Stimulated activated CD8-positive, alpha-beta memory T cell treated with anti-CD3 and anti-CD28 coated beads, Interleukin-7, amount 100 ng/mL, for 4 hours (primary cell): ENCODE measurements at places on chromosomes 7 and 10.

DNA sequence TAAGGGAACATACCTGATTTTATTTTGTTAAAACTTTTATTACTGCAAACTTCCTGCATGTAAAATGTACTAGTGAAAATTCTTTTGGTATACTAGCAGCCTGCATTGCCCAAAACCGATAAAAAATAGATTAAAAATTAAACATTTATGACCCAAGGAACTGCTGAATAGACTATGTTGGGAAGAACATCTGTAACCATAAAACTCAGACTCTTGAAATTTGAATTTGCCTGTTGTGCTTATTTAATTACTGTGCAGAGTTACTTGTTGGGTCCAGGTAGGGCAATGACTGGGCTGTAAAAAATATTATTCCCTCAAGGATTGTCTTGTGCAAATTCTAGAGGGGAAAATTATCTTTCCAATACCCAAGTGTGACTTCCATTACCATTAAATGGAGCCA lies 193.5 kb upstream of the PITRM1 start:
- no peak for DNase-seq

GRCh38 chr10:22986771-22987542 lies 59.1 kb downstream of the ARMC3 start:
- DNase-seq: no peak

- DNase-seq: no peak
Measured at GRCh38 chr10:100993986-100994708, 5.5 kb upstream of the LZTS2 start.

GRCh38 chr10:126198681-126199080 lies 189.6 kb downstream of the ADAM12 start:
- DNase-seq: no peak

GRCh38 chr7:69256634-69257081 lies 341.6 kb upstream of the AUTS2 start:
- no peak for DNase-seq

DNA sequence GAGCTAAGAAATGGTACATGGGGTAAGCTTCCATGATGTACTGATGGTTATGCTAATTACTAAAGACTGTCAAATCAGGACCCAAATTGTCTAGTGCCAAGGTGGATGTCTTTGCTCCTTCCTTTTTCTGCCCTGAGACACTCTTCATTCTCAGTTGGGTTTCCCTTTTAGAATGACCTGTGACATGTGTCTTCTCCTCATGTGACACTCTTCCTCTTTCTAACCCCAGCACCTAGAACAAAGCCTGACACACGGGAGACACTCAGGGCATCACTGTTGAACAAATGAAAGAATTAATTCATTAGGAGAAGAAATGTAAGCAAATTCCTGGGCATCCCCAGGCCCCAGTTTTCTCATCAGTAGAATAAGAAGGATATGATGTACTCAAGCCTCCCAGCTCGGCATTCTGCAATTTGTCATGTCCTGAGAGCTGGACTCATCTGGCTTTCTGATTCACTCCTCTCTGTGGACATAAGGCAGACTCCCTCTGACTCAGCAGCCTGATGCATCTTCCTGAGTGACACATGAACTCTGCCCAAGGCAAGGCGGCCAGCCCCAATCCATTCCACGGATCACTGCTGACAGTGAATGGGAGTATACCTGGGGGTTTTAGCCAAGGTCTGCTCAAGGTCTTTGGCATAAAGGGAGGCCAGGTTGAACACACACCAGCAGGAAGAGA lies 473.8 kb downstream of the KCNMA1 start:
- DNase-seq: no peak

DNA sequence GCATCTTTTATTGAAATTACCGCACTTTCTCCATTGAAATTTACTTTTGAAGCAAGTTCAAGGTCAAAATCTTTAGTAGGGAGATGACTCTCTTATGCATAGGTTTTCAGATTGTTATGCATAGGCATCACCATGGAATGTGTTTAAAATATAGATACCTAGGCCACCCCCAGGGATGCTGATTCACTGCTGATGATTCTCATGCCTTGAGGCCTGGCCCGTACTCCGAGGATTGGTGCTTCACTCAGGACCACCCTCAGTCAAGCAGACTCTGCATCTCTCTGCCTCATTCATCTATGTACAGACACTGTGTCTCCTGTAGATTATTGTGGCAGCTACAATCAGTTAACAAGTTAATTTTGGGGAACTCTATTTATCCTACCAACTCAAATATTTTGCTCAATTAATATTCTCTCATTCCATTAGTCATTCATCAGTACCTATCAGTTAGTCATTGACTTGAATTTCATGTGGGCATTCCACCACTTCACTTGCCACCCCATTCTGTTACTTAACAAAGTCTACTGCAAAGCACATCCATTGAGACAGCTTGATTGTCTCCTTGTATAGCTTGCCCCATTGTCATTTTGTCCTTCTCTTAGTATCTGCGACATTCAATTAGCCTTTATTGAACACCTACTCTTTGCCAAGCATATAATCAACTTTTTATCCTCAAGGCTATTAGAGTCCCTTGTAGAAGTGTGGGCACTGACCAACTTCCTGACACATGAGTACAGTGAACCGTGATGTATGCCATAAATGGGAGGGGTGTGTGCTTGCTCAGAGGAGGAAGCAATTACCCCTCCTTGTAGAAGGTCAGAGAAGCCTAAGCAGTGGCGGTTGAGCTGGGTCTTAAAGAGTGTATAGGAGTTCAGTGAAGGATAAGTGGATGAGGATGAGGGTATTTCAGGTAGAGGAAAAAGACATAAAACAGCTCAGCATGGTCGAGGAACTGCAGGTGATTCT lies 255.6 kb upstream of the BMPER start:
- DNase-seq: no peak

DNA sequence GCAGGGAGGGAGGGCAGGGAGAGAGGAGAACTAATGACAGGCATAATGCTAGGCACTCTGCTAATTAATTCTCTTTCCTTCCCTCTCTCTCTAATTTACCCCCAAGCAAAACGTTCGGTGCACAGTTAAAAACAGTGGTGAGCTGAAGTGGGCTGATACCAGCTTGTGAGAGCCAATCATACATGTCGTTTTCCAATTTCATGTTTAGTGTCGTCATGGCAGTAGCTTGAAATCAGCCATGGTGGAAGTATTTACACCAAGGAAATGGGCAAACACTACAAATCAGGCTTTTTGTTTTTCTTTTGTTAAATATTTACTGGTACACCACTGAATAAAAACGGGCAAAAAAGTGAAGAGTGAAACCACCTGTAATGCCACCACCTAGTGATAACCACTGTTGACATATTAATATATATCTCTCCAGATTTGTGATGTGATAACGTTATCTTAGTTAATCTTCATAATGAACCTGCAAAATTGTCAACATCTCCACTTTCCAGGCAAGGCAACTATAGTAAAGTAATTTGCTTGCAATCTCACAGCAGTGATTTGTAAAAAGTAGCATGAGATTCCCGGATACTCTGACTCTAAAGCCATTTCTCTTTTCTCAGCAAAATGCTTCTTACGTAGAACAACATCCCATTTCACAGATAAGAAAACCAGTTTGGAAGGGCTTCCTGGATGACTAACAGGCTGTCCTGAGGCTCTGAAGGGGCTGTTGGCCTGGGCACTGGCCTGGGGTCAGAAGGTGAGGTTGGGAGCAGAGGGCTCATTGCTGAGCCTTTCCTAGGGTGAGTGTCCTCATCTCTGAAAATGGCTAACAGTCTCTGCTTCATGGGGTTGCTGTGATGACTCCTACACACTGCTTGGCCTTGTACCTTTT lies 83.7 kb downstream of the ATXN7L1 start:
- DNase-seq: no peak

DNA sequence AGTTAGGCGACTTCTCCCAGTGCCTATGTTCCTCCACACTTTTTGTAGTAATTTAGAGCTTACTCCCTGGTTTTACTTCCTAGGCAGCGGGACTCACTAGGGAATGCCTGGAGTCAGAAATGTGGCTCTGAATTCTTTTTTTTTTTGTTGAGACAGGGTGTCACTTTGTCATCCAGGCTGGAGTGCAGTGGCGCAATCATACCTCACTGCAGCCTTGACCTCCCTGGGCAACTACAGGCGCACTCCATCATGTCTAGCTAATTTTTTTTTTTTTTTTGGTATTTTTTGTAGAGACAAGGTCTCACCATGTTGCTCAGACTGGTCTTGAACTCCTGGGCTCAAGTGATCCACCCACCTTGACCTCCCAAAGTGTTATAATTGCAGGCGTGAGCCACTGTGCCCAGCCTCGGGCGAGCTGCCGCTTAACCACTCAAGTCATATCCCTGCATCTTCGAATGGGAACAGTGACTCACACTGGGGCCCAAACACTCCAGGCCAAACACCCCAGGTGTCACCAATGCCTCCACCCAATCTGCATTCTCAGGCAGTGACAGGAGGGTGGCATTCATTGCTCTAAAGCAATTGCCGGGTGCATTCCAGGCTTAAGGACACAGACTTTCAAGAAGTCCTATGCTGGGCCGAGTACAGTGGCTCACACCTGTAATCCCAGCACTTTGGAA lies 19.6 kb downstream of the RGS10 start:
- no peak for DNase-seq

DNA sequence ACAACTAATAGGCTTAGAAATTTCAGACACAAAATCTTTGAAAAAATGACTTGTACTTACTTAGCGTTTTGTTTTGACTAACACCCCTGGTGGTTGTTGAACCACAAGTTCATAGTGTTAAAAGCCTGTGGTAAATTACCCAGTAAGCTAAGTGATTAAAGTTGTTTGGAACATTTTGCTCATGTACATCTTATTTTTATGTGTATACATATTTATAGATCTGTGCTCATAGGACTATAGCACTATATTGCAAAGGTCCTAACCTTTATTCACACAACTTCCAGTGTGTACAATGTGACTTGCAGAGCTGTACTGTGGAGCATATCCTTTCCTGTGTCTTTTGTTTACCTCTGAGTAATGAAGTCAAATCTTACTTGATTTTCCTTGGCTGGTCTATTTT lies 79.6 kb downstream of the BMPR1A start:
- no peak for DNase-seq

GRCh38 chr7:124155432-124156022 lies 122.7 kb upstream of the TMEM229A start:
- DNase-seq: no peak

DNA sequence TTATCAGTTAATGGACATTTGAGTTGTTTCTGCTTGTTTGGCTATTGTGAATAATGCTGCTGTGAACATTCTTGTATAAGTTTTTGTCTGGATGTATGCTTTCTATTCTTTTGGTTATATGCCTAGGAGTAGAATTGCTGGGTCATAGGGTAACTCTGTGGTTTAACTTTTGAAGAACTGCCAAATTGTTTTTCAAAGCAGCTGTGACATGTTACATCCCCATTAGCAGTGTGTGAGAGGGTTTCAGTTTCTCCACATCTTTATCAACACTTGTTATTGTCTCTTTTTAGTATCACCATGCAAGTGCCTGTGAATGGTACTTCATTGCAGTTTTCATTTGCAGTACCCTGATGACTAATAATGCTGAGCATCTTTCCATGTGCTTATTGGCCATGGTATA lies 2.1 kb upstream of the NDUFB8 start:
- DNase-seq: no peak

DNA sequence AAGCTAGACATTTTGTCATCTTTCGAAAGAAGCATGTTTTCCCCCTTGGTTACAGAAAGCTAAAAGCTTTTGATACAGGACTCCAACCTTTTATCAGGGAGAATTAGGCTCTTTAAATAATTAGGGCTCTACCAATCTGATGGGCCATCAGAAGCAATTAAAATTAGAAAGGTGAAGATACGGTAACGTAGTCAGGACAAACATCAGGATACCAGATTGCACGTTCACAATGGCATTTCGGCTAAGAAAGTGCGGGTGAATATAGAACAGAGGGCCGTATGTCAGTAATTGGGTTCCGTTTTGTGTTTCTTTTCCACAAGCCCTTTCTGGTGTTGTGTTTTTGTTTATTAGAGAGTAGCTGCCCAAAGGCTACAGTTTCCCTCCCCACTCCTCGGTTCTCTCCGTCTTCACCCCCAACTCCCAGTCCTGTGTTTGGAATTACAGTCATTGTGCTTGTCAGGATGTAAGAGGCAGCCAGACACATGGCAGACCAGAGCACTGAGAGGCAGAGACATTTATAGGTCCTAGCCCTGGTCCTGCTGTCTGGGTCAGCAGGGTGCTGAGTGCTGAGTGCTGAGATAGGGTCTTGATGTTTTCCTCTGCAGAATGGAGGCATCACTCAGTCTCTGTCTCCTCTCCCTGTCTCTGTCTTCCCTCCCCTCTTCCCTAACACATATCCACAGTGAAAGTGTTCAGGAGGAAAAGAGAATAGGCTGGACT lies 5.5 kb downstream of the PFKP start:
- DNase-seq: no peak

GRCh38 chr10:19164461-19164860 lies 115.9 kb downstream of the MALRD1 start:
- no peak for DNase-seq

GRCh38 chr7:140541513-140542227 lies 62.4 kb upstream of the MKRN1 start:
- DNase-seq: no peak

GRCh38 chr7:326273-326672 lies 36.3 kb downstream of the FOXL3 start:
- DNase-seq: no peak

- no peak for DNase-seq
Measured at GRCh38 chr7:147240468-147240867, 1123.9 kb downstream of the CNTNAP2 start.

DNA sequence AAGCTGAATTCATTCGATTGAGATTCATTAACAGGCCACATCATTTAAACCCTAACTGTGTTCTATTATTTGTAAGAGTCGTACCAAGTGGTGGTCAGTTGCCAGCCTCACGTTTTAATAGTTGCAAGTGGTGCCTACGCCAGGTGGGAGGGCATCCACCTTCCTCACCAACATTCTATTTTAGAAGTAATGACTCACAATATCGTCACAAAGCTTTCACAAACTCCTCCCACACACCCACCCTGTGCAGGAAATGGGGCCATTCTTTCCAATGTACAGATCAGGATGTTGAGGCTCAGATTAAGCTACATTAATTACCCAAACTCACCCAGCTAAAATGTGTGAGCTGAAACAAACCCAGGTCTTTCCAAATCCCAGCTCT lies 77.3 kb upstream of the SAMD8 start:
- peak; percentile 54 for DNase-seq

GRCh38 chr10:96124230-96125141 lies 5.6 kb upstream of the ZNF518A start:
- DNase-seq: no peak

DNA sequence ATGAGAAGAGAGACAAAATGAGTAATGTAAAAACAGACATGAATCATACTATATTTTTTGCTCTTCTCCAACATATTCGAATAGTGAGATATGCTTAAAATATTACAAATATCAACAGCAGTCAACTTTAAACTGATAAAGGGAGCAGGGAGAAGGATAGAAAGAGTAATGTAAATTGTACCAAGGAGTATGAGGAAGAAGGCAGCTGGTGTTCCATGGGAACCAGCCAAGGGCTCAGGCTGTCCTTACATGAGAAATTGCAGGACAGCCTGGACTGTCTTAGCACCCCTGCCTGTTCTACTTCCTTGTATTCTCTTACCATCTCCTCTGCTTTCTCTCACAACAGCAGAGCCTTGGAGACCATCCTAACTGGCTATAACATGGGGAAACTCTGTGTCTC lies 128.7 kb downstream of the TSPAN12 start:
- no peak for DNase-seq

- no peak for DNase-seq
Measured at GRCh38 chr7:91824201-91824600, 56.3 kb downstream of the MTERF1 start.

GRCh38 chr10:116866987-116867595 lies 17.8 kb downstream of the ENO4 start:
- DNase-seq: no peak

GRCh38 chr10:77350711-77351119 lies 286.9 kb downstream of the KCNMA1 start:
- DNase-seq: no peak
